ENCODE measurements at places on chromosomes 11 and 22.
A peak's percentile ranks its signal among the peaks of the same experiment; 100 is the strongest.

DNA sequence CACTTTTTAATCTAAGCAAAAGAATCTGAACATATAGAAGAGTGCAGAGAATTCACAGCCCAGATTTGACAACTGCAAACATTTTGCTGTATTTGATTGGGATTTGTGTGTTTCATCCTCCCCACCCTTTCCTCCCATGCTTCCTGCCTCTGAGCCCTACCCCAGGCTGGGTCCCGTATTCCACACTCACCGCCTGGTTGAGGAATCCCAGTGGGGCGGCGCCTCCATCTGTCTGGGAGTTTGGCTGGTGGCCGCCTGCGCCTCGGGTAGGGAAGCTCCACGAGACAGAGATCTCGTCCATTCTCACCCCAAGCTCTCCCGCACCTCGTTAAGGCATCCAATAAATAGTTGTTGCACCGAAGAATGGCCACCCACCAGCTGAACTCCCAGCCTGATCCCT lies 105.9 kb upstream of the SLC22A12 start:
- DNase-seq = no peak

DNA sequence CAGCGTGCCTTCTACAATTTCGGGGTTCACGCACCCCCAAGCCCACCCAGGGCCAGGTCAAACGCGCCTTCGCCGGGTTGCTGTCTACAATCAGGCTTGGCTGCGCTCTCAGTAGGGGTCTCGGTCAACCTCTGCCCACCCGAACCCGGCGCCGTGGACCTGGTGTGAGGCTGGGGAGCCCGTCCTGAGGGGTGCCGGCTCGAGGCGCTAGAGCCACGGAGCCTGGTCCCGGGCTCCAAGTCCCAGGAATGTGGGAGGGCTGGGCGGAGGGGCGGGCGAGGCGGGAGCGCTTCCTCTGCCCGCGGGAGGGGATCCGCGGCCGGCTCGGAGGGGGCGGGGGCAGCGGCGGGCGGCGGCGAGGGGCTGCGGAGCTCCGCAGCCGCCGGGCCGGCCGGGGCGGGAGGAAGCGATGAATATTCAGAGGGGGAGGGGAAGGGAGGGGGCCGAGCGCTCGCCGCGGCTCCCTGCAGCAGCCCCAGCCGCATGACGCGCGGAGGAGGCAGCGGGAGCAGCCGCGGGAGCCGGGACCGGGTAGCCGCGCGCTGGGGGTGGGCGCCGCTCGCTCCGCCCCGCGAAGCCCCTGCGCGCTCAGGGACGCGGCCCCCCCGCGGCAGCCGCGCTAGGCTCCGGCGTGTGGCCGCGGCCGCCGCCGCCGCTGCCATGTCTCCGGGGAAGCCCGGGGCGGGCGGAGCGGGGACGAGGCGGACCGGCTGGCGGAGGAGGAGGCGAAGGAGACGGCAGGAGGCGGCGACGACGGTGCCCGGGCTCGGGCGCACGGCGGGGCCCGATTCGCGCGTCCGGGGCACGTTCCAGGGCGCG lies at the start of gene PTPRJ:
Gene PTPRJ, plus strand, starts transcription at position 472 of the 819 bp plus-strand sequence. CDS start 354 bp downstream, outside the sequence.
- peak; percentile 56 for DNase-seq

DNA sequence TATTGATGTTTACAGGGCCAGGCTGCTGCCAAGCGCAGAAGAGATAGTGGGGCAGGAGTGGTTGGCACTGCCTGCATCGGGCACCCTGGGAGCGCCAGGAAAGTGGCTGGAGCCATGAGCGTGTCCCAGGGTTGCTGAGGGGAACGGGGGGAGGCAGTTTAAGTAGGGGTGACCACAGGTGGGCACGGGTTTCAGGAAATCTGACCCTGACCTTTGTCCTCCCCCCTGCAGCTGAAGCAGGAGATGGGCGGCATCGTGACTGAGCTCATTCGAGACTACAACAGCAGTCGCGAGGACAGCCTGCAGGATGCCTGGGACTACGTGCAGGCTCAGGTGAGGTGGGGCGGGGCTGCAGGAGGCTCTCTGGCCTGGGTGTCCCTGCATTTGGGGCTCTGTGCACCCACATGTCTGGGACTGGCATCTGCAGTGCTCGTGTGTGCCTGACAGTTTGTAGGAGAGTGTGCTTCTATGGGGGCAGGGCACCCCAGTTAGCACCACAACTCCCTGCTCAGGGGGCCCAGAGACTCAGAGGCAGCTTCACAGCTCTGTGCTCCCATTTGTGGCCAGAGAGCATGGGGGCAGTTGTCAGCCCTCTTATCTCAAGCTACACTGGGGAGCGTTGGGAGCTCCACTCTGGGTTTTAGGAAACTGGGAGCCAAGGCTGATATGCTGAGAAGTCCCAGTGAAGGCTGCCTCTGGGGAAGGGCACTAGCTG lies 49.7 kb downstream of the CD82 start:
- DNase-seq = no peak

DNA sequence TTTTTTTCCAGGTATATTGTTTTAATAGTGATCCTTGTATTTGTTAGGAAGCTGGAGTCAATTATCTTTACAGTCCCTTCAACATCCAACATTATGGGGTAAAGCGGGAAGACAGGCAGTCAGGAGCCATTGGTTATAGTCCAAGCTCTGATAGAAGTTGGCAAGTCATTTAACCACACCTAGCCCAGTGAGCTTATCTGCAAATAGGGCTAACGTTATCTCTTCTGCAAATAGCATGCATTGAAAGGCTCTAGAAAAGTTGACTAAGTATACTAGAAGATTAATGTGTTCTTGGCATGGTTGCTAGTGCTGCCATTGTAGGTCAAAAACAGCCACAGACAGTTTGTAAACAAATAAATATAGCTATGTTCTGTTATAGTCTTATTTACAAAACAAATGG lies 520.7 kb downstream of the OPCML start:
- DNase-seq = no peak

DNA sequence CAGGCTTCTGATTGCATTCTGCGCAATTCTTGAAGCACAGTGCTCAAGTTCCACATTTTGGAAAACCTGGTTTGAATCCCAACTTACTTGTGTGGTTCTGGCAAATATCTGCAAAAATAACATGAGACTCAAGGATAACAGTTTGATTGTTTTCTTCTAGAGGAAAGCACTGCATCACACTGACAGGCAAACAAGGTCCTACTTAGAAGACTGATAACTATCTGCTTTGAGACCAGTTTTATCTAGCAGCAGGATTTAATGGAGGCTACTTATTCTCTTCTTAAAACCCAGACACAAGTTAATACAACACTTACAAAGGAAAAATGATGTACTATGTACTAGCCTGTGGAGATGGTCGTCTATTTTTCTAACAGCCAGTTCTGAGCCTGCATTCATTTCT lies 41.4 kb downstream of the RIC3 start:
- no peak for DNase-seq

DNA sequence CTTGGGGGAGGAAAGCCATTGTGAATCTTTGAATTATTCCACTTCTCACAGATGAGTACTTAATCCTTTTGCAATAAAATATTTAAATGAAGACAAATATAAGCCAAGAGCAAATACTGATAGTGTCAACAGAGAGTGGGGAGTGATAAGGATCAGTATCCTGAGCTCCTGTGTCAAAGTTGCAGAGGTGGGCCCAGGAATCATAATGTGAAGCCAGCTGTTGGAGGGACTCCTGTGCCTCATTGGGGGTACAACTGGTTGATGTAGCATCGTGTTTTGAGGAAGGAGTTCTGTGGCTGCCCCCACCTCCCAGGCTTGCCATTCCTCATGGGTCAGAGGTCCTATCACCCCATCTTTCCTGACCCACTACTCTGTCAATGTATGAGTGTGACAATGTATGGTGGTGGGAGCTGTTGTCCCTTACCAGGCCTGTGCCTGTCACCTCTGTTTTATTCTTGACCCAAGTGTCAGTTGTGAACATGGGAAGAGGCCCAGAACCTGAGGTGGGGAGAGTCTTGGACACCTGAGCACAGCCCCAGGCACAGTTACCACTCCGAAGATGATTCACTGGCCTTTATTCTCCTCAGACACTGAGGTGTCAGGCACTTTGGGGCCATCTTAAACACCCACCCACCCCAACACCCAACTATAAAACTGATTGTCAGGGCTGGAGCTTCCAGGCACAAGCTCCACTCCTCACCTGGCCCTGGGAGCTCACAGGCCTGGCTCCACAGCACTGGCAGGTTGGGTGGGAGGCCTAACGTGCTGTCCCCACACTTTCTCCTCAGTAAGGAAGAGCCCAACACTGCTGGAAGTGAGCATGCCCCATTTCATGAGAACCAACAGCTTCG lies 38.4 kb downstream of the KCNQ1OT1 start:
- DNase-seq = no peak

DNA sequence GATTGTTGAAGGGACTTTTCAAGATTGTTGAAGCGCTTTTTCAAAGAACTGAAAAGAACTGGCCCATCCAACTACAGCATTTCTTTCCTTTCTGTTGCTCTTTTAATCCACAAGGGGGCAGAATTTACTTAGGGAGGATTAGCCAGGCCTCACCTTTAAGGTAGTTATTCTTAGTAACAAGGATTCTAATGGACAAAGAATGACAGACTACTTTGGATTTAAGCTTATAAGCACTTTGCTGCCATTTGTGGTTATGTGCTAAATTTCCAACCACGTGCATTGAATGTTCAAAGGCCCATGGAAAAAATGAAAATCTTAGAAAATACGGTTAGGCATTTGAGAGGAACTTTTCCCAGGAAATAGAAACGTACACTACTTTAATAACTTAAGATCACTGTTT lies 49.5 kb upstream of the HSPA8 start:
- DNase-seq = no peak

GRCh38 chr11:79308429-79308828 lies 132.4 kb downstream of the TENM4 start:
- DNase-seq = no peak

Data from activated naive CD8-positive, alpha-beta T cell treated with anti-CD3 and anti-CD28 coated beads, Interleukin-2, amount 50 U/mL, for 24 hours (primary cell).